ENCODE measurements at places on chromosomes 2 and 18.

DNA sequence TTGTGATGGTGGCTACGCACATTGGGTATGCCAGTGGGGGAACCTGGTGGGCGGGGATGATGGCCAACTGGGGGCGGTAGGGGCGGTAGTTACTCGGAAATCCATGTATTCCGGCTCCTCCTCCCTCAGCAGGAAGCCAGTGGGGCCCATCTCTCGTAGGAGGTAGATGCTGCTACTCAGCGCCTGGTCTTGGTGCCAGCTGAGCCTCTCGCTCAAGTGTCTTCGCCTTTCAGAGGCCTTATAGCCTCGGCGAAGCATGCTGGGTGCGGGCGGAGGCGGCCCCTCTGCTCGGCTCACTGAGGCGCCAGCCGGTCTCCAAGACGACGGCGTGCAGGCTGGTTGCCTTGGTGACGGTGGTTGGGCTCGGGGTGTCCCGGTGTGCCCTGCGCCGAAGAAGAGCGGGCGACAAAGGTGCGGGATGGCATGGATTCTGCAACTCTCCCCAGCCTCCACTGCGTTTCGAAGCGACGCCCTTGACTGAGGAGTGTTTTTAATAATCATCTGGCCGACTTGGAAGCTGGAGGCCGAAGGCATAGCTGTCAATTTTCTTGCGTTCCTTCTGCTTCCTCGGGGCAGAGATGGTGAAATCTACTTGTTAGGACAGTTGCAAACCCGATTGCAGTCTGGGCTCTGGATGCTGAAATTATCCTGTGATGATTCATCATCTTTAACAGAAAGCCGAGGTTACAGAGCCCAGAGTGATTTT, at the start of gene ZSWIM2:
TSS of gene ZSWIM2 (minus strand) at position 298 of the 706 bp plus-strand sequence. CDS start at position 258, 40 bp downstream.
- DNase-seq: peak; percentile 94

DNA sequence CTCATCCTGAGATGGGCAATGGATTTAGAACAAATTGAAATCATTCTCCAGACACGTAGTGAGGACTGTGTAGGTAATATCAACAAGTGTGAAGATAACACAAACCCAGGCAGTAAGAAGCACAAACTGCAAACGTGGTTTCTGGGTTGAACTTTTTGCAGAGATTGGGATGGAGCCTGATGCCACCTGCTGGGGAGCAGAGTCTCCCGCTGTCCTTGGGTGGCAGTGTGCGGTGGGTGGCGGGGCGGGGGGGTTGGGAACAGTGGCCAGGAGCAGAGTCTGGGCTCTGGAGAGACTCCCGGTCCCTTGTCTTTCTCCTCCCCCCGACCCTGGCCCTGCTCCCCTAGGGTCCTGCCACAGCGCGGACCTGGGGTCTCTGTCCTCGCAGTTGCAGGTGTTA, 19.5 kb downstream of the TRAF3IP1 start:
- DNase-seq: no peak

GRCh38 chr2:170878505-170878904, 50.5 kb upstream of the GORASP2 start:
- DNase-seq: no peak

DNA sequence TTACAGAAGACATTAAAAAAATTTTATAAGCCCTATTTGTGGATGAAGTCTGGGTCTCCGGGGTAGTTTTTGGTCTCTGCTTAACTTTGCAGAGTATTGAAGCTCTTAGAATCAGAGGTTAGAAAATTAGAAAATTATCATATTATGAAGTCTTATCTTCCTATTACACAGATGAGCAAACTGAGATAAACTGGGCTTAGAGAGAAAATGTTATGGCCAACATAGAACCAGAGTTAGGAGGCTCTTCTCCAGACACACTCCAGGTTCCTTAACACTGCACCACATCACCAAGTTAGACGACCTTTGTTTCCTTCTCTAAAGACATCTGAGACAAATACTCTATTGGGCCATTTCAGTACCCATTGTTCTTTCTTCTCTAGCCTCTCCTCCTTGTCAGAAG, 36.7 kb upstream of the NEB start:
- DNase-seq: no peak

- no peak for DNase-seq
Observed at GRCh38 chr18:49013291-49013691, 62.5 kb upstream of the SMAD7 start.

- DNase-seq: no peak
Observed at GRCh38 chr2:2519381-2519780, 188.3 kb upstream of the MYT1L start.

GRCh38 chr2:55311444-55311870, 42.4 kb upstream of the MTIF2 start:
- peak; percentile 44 for DNase-seq

DNA sequence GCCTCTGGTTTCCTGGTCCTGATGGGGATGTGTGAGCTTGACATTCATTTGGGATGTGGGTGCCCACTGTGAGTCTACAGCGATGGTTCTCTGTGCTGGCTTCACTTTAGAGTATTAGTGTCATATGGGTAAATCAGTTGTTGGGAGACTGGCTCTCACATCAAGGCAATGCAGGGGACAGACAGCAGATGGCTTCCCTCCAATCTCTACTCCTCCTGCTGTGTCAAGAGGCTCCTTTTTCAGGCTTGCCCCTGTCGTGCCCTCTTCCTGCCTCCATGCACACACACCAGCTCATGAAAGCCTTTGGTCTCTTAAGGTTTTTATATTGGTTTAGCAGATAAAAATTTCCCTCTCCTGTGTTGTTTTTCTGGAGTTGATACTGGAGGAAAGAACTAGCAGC, 315.6 kb downstream of the RDH14 start:
- DNase-seq: no peak

DNA sequence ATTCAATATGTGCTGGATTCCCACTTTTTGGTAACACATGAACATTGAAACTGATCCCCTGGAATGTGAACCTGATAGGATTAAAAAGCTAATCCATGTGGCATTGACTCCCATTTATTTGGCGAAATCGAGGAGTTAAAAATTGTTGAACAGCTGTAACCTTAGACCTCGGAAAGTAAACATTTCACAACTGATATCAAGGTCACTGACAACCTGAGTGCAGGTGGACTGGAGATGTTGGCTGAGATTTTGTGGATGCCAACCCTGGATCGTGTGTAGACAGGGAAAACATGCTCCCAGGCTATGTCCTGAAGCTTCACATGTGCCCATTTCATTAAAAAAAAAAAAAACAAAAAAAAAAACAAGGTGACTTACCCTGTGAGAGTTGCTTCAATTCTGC, 204.8 kb downstream of the SETBP1 start:
- DNase-seq: no peak

GRCh38 chr2:164260506-164260905, 360.8 kb downstream of the GRB14 start:
- DNase-seq: peak; percentile 3

DNA sequence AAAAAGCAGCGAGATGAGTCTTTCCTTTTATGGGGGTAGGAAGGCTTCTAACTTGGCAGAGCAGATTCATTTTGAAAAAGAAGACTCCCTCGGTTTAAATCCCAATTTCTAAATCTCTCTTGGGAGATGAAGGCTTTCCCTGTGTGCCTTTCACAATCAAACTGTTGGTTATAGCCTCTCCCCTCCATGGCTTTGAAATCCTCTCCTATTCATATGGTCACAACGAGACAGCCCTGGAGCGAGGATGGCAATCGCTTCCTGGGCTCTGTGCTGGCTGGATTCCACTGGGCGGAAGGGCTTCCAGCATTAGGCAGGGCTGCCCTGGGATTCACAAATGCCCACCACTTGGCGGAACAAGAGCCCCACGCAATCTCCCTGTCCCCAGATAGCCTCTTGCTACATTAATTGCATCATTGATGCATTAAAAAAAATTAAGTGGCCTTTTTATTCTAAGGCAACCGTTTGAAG, 1.6 kb downstream of the CAVIN2 start:
- DNase-seq: peak; percentile 7

DNA sequence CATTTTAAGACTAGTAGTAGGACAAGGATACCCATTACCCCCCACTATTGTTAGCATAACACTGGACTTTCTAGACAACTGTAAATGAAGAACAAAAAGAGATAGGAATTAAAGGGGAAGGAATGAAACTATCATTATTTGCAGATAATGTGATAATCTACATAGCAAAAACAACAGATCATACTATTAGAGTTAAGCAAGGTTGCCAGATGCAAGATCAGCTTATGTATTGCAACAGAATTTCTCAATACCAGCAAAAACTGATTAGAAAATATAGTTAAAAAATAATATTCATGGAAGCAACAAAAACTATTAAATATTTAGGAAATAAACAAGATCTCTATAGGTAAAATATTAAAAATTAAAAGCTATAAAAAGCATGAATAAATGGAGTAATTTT, 194.4 kb upstream of the SPRED2 start:
- no peak for DNase-seq

GRCh38 chr2:8821276-8822217, 15.9 kb downstream of the KIDINS220 start:
- DNase-seq: peak; percentile 54

- no peak for DNase-seq
Observed at GRCh38 chr18:69936191-69936558, 11.5 kb downstream of the CD226 start.

GRCh38 chr2:12490641-12491040, 226.1 kb upstream of the TRIB2 start:
- no peak for DNase-seq

DNA sequence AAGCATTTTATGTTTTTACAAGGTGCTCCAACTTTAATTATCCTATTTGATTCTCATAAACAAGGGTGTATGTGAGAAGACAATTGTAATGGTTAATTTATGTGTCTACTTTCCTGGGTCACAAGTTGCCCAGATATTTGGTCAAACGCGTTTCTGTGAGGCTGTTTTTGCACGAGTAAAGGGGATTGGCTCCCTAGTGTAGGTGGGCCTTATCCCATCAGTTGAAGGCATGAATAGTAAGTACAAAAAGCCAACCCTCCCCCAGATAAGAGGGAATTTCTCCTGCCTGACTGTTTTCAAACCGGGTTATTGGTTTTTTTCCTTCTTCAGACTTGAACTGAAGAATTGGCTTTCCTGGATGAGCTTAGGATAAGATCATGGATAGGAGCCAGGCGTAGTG, 224.0 kb upstream of the NCKAP5 start:
- no peak for DNase-seq

DNA sequence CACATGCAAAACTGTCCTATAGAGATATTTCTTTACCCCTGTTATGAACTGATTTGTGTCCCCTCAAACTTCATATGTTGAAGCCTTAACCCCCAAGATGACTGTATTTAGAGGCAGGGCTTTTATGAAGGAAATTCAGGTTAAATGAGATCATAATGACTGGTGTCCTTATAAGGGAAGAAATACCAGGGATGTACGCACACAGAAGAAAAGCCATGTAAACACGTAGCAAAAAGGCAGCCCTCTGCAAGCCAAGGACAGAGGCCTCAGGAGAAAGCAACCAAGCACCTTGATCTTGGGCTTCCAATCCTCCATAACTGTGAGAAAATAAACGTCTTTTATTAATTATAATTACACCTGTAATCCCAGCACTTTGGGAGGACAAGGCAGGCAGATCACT, 101.3 kb upstream of the NDUFV2 start:
- DNase-seq: peak; percentile 76

DNA sequence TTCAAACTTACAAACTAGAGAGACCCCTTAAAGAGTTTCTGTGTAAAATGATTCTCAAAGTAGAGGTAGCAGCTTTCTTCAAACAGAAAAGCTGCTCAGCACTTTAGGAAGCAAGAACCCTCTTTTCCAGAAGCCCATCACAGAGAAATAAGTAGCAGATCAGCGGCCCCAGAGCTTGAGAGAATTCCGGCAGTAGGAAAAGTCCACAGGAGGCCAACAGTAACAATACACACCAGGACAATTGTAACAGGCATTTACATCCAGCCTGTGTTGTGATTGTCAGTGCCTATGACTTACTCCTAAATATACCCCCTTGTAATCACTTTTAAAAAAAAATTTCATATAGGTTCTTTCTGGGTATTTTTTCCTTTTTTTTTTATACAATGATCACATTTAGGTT, 161.4 kb upstream of the ACVR2A start:
- DNase-seq: no peak

DNA sequence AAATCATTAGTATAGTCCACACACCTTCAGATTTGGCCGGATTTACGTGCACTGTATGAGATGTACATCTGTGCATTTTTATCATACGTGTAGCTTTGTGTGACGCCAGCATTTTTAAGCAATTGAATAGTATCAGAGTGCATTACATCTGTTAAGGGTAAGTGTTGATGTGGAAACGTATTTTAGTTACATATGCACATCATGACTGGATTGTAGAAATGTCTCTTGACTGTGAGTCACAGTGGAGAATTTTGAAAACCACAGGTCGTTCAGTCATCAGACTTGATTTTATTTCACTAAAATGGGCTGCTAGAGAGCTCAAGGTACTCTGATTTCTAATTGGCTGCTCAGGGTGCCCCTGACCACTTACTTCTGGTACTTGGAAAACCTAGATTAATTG, 5.4 kb upstream of the GPBAR1 start:
- peak; percentile 52 for DNase-seq

- DNase-seq: no peak
Observed at GRCh38 chr2:236823963-236824362, 254.3 kb downstream of the ACKR3 start.

DNA sequence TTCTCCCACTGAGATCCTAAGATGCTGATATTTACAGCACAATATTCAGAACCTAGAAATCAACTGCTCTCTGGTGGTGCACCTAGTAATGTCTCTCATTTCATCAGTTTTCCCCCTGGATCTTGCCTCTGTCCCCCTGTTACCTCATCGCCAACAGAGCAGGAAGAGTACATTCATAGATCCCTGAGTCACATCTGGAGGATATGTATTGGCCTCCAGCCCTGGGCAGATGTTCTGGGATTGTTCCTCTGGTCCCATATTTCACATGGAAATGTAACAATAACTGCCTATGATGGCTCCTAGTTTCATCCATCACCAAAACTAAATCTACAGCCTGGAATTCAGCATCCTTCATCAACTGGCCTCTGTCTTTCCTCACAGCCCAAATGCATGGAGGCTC, 278.8 kb upstream of the SLC14A2 start:
- DNase-seq: no peak

DNA sequence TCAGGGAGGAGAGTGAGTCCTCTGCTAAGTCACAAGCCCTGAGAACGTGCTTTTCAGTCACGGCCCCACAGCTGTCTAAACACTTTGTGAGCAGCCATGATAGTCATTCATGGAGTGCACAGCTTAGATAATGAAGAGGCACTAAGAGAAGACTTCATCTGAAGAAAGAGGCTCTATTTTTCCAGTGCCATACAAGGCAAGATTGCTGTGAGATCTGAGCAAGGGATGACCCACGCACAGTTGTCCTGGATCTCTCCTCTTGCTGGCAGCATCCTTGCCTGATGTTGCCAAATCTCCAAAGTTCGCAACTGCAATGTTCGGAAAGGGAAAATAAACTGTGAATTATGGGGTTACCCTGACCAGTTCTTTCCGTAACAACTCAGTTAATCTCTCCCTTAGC, 418.7 kb downstream of the MEIS1 start:
- no peak for DNase-seq

DNA sequence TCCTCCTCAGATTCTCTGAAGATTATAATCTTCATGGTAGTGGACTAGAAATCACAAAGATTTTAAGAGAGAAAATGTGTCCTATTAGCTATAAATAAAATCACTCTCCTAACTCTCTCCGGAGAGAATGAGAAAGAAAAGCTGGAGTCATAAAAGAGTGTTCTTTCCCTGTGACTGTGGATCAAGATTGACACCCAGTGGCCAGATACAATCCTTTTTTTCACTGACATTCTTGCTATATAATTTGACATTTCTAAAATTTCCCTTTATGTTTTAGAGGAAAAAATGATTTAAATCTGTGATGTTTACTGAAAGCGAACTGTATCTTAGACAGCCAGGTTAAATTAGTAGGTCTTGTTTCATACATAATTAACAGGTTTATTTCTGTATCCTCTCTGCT, 35.4 kb upstream of the LRP2 start:
- peak; percentile 4 for DNase-seq

GRCh38 chr18:9855681-9856080, 30.1 kb upstream of the TXNDC2 start:
- no peak for DNase-seq

Measured in EH (cell line).